ENCODE measurements at places on chromosomes 5 and 9.

GRCh38 chr9:130290291-130291181 is 25.0 kb downstream of the HMCN2 start:
- no peak for DNase-seq

GRCh38 chr9:104617418-104617817 is 586 bp downstream of the OR13C9 start:
- DNase-seq, result no peak

- no peak for DNase-seq
Measured at GRCh38 chr9:133119846-133120500, 1.1 kb downstream of the RALGDS start.

DNA sequence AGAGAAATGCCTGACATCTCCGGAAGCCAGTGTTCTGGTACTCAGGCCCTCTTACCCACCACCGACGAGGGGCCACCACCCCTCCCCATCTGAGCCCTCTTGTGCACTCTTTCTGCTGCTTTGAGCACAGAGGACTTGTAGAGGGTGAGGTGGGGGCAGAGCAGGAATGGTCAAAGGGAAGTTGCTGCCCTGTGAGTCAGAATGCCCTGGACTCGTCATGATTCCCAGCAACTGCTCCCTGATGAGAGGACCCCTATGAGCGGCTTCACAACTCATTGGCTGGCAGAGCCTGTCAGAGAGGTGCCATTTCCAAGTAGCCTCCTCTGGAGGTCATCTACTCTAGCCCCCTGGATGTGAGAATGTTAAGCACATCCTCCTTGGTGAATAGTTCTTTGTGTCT is 845 bp downstream of the ECSCR start:
- DNase-seq, result no peak

DNA sequence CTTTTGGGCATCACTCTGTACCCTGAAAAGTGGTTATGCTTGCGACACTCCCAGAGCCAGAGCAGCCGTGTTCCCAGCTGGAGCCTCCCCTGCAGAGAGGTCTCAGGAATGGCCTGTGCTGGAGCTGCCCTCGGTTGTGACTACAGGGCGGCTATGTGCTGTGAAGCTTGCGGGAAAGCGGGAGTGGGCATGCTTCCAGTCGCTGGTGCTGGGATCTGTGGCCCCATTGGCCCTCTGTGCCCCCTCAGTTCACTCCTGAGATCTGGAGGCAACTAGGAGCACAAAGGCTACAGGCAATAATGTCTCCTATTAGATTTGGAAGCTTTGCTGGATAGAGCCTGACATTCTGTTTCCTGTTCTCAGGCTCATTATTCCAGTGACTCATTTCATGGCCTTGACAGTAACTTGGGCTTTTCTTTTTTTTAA is 56.9 kb downstream of the GPR107 start:
- no peak for DNase-seq

DNA sequence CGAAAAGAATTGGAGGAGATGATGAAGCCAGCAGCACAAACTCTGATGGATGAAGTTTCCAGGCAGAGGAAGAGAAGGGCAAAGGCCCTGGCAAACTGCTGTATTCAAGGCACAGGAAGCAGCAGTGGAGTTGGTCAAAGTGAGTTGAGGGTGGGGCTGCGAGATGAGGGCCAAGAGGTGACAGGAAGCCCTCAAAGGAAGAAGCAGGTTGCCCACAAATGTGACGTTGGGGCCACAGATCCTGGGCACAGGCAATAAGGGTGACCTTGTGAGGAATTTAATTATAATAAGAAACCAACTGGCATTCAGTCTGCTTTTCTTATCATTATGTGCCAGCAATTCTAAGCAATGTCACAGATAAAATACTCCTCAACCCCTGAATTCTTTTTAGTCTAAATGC is 261.8 kb downstream of the CTNND2 start:
- no peak for DNase-seq

- DNase-seq, result no peak
Measured at GRCh38 chr5:168881427-168882149, 302.4 kb upstream of the PANK3 start.

GRCh38 chr5:61311056-61311610 is 20.9 kb upstream of the ZSWIM6 start:
- DNase-seq, result no peak

DNA sequence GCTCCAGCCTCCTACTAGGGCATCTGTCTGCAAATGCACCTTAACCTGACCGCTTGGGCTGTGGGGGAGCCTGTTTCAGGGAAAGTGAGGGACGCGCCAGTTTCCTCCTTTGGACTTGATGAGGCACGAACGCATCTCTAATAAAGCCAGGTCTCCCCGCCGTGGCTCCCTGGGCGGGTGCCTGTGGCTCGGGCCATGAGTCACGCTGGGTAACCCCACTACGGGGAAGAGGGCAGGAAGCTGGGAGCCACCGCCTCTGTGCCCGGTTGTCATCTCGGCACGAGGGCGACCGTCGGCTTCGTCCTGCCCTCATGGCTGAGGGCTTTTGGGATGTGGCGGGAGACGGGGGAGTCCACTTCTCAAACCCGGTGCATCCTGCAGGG is 12.1 kb downstream of the NOTCH1 start:
- DNase-seq, result peak; percentile 83

DNA sequence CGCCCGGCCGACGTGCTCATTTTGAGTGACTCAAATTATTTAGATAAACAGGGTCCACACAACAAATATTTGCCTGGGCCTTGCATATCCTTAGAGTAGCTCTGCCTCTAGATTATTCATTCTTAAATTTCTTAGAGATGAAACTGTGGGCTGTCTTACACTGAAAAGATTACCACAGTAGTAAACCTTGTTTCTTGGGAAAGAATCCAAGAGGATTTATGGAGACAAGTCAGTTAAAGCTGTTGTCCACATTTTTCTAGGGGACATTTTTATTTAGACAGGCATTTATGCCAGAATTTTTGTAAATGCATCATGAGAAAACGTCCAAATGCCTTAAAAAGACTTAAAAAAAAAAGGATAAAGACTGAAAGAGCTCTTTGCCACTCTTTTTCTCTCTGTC is 32.6 kb upstream of the RANBP3L start:
- no peak for DNase-seq

DNA sequence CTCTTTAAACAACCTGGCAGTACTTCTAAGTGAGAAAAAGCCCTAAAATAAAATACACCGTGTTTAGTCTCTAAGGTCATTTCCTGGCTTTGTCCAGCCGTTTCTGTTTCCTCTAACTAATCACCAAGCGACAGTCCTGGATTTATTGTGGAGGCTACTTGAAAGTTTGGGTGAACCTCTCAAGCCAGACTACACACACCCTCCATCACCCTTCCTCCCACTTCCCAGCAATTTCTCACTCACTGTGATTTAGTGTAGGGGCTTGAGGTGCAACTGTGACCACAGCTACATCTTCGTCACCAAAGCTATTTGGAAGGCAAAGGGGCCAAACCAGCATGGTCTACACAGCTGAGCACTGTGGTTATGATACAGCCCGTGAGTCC is 240.0 kb upstream of the SLC24A2 start:
- no peak for DNase-seq

- no peak for DNase-seq
Measured at GRCh38 chr5:148853868-148854267, 27.5 kb downstream of the ADRB2 start.

GRCh38 chr9:107542411-107543157 is 53.0 kb upstream of the KLF4 start:
- no peak for DNase-seq

GRCh38 chr5:33611877-33612276 is 171.1 kb downstream of the TARS1 start:
- no peak for DNase-seq

GRCh38 chr5:98341038-98342032 is 432.1 kb upstream of the RGMB start:
- no peak for DNase-seq

GRCh38 chr5:10635867-10636350 is 72.0 kb downstream of the ANKRD33B start:
- no peak for DNase-seq

DNA sequence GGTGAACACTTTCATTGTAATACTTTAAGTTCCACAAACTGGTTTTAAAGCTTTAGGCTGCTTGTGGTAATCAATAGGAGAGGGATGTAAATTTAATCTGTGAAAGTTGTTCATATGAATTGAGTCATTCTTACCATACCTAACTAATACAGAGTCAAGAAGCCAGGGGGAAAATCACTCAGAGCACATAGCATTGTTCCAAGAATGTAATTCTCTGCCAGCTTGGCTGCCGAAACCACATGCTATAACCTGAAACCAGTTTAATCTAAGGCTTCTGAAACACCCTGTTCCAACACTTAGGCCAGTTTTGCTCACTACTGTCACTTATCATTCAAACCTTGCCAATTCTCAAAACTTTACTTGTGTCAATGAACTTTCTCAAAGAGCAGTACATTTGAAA is 528.8 kb upstream of the GRAMD2B start:
- no peak for DNase-seq

GRCh38 chr9:130323051-130323745 is 57.6 kb downstream of the HMCN2 start:
- DNase-seq, result no peak

DNA sequence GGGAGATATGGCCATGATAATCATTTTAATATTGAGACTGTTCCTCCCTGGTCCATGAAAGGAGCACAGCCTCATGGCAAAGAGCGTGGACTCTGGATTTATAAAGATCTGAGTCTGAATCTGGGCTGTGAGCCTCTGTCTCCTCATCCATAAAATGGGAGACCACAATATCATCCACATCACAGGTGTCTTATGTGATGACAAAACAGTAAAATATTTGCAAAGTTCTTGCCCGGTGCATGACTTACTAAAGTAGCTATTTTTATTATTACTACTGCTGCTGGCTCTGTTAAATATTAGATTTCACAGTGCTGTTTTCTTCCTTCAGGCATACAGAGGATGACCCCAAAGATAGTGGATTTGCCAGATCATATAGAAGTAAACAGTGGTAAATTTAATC is 74.1 kb downstream of the TEK start:
- no peak for DNase-seq

GRCh38 chr5:4189317-4189716 is 593.7 kb downstream of the IRX1 start:
- DNase-seq, result no peak

DNA sequence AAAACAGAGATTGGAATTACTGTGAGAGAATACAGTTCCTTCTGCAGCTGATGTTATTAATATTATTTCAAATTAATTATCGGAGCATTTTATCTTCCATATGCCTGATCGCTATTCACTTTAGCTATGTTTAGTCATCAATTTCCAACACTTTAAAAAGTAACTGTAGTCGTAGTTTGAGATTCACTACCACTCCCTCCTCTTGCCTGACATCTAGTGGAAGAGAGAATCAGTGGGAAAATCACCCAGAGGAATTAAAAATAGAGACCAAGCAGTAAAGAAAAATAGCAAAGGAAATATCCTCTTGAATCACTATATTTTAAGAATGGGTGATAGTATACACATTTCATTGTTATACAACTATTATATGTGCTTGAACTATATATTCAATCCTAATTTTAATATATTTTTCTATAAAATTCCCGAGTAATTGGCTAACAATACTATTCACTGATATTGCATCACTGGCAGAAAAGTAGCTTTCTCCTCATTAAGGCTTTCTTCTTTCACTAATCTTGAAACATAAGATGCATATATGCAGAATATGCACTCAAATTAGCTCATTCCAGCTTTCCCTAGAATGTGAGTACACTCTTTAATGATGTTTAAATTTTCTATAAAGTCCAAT is 708.7 kb downstream of the CDH9 start:
- no peak for DNase-seq

GRCh38 chr9:129252937-129253802 is 75.1 kb upstream of the IER5L start:
- no peak for DNase-seq

GRCh38 chr9:600006-600405 is 241.5 kb upstream of the DMRT1 start:
- DNase-seq, result no peak

DNA sequence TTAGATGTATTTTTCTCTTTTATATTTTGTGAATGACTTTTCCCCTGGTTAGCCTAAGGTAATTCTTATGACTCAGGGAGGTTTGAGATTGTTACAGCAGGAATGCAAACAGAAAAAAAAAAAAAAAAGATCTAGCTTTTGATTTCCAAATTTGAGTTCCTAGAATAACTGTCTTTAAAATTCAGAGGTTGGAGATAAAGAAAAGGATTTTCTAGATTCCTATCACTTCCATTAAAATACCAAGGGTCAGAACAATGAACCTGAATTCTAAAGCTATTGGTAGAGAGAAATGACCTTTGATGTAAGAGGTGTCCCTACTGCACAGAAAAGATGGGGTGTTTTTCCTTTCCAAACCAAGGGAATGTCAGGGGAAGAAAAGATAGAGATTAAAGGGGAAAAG is 262.5 kb downstream of the DOCK8 start:
- no peak for DNase-seq

DNA sequence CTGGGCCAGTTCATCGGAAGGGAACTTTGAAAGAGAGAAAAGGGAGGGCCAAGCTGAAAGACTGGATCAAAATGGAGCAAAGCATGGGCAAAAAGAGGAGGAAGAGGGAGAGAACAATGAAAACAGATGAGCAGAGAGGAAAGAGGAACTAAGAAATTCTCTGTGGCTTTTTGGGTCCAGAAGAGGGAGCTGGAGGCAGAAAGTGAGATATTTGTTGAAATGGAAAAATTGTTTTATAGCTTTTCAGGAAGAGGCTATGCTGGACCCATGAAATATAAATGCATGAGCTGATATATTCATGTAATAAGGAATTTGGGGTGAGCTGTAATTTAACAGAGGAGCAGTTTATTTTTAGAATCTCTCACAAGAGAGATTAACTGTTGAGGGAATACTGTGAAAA is 457.3 kb downstream of the DMAC1 start:
- DNase-seq, result no peak

GRCh38 chr9:1794547-1795270 is 220.4 kb upstream of the SMARCA2 start:
- no peak for DNase-seq

GRCh38 chr9:116592970-116593369 is 94.1 kb upstream of the TRIM32 start:
- DNase-seq, result no peak

- no peak for DNase-seq
Measured at GRCh38 chr9:83665580-83666200, 42.1 kb downstream of the UBQLN1 start.

DNA sequence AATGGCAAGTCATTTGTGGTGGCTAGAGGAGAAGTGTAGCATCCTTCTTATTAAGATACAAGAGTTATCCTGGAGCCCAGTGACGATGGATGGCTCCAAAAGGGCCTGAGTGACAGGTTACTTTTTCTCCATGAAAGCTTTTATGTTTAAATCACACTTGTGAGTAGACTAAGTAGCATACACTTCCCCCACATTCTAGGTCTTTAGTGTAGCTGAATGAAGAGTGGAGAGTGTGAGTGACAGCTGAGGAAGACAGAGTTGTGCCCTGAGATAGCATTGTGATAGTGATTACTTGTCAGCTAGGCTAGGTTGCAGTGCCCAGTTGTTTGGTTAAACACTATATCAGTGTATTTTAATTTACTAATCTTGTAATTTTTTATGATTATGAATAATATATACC is 337.8 kb downstream of the TENT4A start:
- no peak for DNase-seq

GRCh38 chr5:140557965-140558364 is 692 bp upstream of the SRA1 start:
- no peak for DNase-seq

GRCh38 chr9:71210326-71210725 is 88.9 kb upstream of the TRPM3 start:
- DNase-seq, result no peak
